Stimulated activated CD8-positive, alpha-beta memory T cell treated with anti-CD3 and anti-CD28 coated beads, Interleukin-7, amount 100 ng/mL, for 1 hour (primary cell): ENCODE measurements at places on chromosomes 13 and 19.

GRCh38 chr13:39105110-39105509, 66.9 kb downstream of the NHLRC3 start:
- no peak for DNase-seq

GRCh38 chr13:50162001-50162400, 146.8 kb downstream of the KCNRG start:
- no peak for DNase-seq

GRCh38 chr13:29535663-29536655, 59.5 kb downstream of the SLC7A1 start:
- no peak for DNase-seq

GRCh38 chr13:45315520-45316167, 25.3 kb downstream of the TPT1 start:
- DNase-seq = no peak

GRCh38 chr13:31951215-31951678, 80.3 kb upstream of the FRY start:
- DNase-seq = no peak

GRCh38 chr13:21546372-21546771, 57.6 kb downstream of the MICU2 start:
- no peak for DNase-seq

GRCh38 chr13:27455331-27455855, 5.0 kb upstream of the MTIF3 start:
- no peak for DNase-seq

DNA sequence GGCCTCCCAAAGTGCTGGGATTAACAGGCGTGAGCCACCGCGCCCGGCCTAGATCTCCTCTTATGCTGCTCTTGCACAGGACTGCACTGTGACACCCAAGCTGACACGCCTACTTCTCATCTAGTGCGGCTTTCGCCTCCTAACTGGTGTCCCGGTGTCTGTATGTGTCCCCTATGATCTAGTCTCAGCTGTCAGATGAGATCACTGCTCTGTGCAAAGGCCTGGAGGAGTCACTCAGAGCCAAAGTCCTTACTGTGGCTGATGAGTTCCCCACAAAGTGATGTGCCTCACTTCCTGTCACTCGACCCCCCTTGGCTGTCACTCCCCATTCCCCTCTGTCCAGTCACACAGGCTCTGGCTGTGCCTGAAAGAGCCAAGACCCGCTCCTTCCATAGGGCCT, 2.5 kb downstream of the ZNF556 start:
- DNase-seq = no peak

- DNase-seq = no peak
Observed at GRCh38 chr13:75635101-75635827, 866 bp upstream of the LMO7 start.

DNA sequence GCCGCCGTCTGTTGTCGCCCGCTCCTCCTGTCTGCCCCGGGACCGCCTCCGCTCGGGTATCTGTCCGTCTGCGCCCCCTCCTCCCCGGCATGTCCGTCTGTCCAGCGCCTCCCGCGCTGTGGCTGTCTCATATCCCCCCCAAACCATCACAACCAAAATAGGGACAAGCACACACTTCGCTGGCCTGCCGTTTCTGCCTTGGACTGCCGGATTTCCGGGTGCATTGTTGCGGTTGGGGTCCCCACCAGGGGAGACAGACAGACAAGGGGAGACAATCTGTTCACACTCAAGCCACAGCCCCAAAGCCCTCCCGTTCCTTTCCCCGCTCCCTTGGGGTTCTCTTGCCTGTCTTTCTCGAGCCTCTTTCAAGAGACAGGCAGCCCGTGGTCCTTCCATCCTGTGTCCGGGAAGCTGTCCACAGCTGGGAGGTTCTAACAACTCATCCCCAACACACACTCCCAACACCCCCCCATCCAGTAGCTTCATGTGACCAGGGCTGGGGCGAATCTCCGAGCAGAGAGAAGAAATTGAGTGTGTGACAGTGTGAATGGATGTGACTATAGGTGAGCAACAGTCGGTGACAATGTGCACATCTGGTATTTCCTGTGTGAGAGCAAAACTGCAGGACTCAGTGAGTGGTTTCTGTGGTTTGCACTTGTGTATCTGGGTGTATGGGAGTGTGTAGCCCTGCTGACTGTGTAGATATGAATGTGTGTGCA, 16.5 kb upstream of the FOSB start:
- DNase-seq = no peak

- DNase-seq = peak; percentile 95
Observed at GRCh38 chr19:55117663-55118391, 390 bp upstream of the PPP1R12C start.

- DNase-seq = no peak
Observed at GRCh38 chr19:51094696-51095279, 12.1 kb upstream of the KLK14 start.

GRCh38 chr13:41136396-41137031, 3.9 kb upstream of the KBTBD6 start:
- DNase-seq = no peak

GRCh38 chr13:35930665-35931631, 200.2 kb downstream of the DCLK1 start:
- no peak for DNase-seq

- no peak for DNase-seq
Observed at GRCh38 chr19:50206191-50206590, 2.8 kb downstream of the MYH14 start.
